Heart right ventricle (tissue), 16 donors: ENCODE measurements at places on chromosomes 1 and 21. TPM values are rescaled to one million over a fixed set of nuclear protein-coding genes. Genes with fewer than 3 reads are reported as not detected.

ZFP69B gene
- total RNA-seq, result 1.1 TPM

ADGRB2 gene
- 9.8 TPM for total RNA-seq

DRAM2 gene
- 38.9 TPM for total RNA-seq

GRCh38 chr1:244042293-244042692, 8.8 kb upstream of the ZBTB18 start:
- DNase-seq, result no peak

- DNase-seq, result no peak
Observed at GRCh38 chr1:12629985-12630760, 12.2 kb upstream of the DHRS3 start.

- no peak for DNase-seq
Observed at GRCh38 chr1:12152113-12152891, 14.5 kb upstream of the TNFRSF1B start.

DNA sequence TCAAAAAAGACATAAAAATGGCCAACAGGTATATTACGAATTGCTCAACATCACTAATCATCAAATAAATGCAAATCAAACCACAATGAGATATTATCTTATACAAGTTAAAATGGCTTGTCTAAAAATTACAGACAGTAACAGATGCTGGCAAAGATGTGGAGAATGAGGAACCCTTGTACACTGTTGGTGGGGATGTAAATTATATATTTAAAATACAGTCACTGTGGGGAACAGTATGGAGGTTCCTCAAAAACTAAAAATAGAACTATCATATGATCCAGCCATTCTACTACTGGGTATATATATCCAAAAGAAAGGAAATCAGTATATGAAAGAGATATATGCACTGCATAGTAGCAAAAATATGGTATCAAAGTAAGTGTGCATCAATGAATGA, 1037.2 kb upstream of the B3GALT2 start:
- no peak for DNase-seq

DNA sequence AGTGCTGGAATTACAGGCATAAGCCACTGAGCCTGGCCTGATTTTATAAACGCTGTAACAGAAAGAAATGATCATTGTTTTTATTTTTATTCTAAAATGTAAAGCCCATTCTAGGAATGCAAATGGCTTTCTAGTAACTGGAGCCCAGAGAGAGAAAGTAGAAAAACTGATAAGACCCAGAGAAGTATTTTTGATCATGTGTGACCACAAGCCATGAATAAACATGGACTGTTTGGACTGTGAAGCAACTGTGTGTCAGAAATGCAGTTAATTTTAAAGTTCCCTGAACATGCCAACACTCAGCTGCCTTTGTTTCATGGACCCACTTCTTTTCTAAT, 39.7 kb downstream of the EIF2B3 start:
- DNase-seq, result no peak
